ENCODE measurements at places on chromosomes 2 and 18.

DNA sequence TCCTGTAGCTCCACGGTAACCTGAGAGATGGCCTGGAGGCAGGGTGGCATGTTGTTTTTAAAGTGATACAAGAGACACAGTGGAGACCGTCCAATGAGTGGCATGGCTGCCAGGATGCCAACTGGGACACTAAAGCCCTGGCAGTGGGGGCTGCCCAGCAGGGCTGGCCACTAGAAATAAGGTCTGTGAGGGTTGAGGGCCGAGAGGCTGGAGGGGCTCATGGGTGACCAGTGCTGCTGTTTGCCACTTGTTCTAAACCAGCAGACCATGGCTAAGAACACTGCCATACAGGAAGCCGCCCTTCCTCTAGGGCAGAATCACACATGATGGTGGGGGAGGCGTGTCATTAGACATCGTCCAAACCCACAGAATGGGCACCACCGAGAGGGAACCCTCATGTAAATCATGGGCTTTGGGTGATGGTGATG lies 71.9 kb downstream of the ALPK2 start:
- DNase-seq = no peak

DNA sequence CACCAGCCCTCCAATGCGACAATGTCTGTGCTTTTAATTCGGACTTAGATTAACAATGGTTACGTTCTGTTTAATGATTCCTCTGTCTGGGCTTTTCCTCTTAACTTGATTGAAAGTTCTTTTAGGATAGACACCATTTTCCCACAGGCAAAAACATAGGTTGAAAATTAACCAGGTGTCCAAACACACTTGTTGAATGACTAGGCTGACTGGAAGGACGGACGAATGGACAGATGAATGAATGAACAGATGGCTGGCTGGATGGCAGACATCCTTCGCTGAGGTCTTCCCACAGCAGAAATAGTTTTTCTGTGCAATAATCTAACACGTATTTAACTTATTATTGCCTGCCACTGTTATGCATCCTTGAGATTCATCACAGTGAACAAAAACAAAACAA lies 298.8 kb downstream of the SRBD1 start:
- no peak for DNase-seq

GRCh38 chr2:71074893-71075395 lies 6.5 kb downstream of the NAGK start:
- DNase-seq = no peak

DNA sequence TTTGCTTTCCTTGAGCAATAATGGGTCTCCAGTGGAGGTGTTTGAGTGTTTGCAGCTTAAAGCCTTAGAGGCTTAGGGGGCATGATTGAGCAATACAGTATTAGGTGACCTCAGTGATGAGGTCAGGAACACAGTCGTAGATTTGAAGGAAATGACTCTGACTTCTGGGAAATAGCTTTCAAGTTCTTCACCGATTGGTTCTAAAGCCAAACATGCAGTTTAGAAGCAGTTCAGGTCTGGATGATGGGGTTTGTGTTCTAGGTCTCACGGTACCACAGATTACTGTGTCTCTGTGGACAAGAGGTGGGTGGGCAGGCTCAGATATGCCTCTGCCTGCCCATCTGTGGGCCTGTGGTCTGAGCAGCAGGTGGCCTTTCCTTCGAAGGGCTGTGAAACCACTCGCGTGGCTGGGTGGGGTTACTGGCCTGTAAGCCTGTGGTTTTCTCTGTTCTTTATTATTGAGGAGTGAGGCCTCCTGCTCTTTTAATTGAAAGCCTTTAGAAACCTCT lies 7.8 kb downstream of the MTHFD2 start:
- peak; percentile 52 for DNase-seq

DNA sequence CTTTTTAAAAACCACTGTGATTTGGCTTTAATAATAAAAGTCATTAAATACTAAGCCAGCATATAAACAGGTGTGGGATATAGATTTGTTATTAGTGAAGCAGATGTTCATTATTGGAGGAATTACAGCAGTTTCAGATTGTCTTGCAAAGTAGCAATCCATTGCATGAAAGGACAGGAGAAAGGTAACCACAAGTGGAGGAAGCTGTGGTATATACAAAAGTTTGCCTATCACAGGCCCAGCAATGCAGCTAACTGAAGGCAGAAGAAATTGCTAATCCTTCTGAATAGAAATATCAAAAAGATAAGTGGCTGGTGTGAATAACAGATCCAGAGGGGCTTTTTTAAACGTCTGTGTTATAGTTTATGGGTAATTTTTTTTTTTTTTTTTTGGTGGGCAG lies 199.4 kb downstream of the ZNF385B start:
- no peak for DNase-seq

- DNase-seq = no peak
These were observed 48.9 kb downstream of the PSMD14 start for GRCh38 chr2:161357097-161357496.

DNA sequence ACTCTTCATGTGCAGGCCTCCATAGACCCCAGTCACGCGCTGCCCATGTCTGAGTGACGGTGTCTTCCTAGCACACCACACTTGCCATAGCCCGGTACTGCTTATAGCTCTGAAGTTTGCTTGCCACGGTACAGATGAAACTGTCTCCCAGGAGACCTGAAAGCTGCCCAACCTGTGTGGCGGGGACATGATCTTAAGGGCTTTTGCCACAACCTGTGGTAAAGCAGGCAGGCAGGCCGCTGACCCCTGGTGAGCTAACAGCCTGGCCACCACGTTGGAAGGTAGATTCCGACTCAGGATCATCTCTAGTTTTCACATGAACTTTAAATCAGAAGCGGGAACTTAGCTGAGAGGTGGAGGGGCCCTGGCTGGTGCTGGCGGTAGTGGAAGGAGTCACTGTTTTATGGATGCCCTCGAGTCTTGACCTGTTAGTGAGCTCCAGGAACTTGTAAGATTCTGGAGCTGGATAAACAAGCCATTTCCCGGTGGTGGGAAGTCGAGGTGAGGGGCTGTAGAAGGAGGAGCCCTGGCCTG lies 153.3 kb downstream of the ZNF236 start:
- no peak for DNase-seq

- no peak for DNase-seq
These were observed 23.5 kb downstream of the STEAP3 start for GRCh38 chr2:119246884-119247843.

- peak; percentile 43 for DNase-seq
These were observed 550 bp downstream of the MYL12B start for GRCh38 chr18:3262234-3263131.

DNA sequence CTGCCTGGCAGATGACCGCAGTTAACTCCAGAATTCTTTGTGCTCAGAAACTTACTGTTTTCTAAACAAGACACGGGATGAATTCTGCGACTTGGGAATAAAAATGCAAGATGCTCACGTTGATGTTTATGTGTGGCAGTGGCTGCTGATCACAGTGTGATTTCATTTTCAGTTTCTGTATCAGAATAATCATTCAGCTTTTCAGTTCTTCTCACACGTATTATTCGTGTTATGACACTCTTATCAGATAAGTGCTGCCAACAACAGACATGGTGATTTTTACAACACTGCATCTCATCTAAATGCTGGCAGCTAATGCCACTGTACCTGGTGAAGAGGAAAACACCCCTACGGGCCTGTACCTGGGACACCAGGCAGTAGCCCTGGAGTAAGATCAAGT lies 272.9 kb upstream of the REV1 start:
- DNase-seq = no peak

GRCh38 chr2:107553539-107553938 lies 273.2 kb upstream of the RGPD4 start:
- DNase-seq = peak; percentile 47

DNA sequence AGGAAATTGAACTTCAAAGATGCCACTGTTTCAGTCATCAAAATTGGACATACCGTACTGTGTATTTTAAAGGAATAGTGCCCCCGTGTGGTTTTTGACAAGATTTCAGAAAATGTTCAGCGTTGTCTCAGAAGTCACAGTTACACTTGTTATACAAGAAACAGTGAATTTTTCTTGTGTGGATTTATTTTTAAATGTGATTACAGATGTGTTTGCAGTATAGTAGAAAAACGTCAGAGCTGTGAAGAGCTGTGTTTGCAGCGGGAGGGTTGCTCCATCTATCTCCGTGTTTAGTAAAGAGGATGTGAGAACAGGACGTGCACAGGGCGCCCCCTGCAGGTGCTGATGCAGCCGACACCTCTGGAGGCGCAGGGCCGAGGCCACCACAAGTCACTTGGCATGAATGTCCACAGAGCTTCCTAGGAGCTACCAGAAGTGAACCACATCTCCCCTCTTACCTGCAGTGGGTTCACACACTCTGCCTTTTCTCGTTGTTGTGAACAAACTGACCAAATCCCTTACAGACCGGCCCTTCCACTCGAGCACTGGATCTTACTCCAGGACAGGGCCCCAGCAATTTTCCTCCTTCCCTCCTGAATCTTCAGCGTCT lies 73.1 kb downstream of the CACNB4 start:
- DNase-seq = peak; percentile 80

GRCh38 chr2:75336451-75336850 lies 137.1 kb upstream of the TACR1 start:
- DNase-seq = no peak

DNA sequence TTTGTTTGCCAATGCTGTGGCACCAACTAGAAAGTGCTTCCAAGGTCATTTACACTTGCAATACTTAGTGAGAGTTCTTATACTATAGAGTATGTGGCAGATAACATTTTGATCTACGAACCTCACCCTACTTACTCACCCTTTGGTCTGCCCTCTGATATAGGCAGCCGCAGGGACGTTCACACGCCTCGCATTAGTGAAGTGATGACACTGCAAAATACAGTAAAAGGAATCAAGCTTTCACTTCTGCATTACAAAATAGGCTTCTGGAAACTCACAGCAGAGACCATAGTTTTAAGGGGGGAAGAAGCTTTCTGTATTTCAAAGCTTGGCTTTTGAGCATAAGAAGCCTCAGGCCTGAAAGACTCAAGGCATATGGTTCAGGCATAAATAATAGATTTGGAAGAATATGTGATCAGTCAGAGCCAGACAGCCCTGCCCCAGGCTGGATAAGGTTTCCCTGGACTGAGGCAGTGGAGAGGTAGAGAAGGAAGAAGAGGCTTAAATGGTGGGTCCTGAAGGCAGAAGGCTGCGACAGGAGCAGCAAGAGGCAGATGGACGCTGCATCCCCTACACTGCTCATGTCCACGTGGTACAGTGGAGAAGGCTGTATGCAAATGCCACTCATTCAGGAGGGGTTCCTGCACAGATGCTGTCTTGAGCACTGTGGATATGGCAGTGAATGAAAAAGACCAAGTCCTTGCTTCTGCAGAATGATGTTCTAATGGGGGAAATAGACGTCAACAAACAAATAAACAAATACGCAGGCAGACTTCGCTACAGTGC lies 63.1 kb downstream of the FECH start:
- DNase-seq = no peak

- no peak for DNase-seq
These were observed 164.2 kb upstream of the ETAA1 start for GRCh38 chr2:67232936-67233335.

- no peak for DNase-seq
These were observed 70.9 kb downstream of the MTCL1 start for GRCh38 chr18:8776013-8776943.

DNA sequence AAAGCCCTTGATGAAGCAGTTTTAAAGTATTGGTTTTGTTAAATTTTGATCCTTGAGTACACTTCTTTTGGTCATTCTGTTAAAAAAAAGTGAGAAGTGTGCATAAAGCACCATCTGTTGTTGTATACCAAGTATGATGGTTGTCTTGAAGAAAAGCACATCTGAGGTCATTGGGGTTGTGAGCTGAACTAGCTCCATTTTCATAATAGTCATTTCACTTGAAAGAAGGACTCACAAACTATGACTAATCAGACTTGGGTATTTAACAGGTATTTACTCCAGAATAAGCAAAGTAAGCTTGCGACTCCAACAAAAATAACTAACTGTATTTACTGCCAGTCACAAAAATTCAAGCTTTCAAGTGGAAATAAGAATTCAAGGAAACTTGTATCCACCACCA lies 35.1 kb downstream of the CHN1 start:
- DNase-seq = no peak

- DNase-seq = no peak
These were observed 77.8 kb downstream of the MALT1 start for GRCh38 chr18:58748899-58749595.

- DNase-seq = no peak
These were observed 11.7 kb downstream of the CNDP1 start for GRCh38 chr18:74546007-74546406.

- DNase-seq = no peak
These were observed 86.8 kb upstream of the UXS1 start for GRCh38 chr2:106280722-106281446.

GRCh38 chr2:174343623-174344455 lies 9.1 kb downstream of the SP9 start:
- no peak for DNase-seq

DNA sequence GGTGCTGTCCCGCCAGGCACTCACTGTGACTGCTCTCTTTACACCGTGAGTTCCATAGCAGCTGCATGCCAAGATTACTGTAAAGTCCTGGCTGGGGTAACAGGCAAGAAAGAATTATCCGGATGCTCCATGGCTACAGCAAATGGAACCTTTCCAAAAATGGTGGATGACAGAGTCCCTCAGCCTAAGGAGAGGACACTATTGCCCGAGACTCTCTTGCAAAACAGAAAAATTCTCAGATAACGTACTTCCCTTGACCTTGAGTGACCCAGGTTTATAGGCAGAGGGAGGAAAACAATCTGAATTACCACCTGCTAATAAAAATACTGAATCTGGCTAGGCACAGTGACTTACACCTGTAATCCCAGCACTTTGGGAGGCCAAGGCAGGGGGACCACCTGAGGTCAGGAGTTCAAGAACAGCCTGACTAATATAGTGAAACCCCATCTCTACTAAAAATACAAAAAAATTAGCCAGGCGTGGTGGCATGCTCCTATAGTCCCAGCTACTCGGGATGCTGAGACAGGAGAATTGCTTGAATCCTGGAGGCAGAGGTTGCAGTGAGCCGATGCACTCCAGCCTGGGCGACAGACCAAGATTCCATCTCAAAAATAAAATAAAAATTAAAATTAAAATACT lies 4.5 kb downstream of the CYS1 start:
- no peak for DNase-seq

GRCh38 chr2:211724933-211725332 lies 813.7 kb downstream of the ERBB4 start:
- no peak for DNase-seq

GRCh38 chr18:13461469-13461868 lies 242.9 kb downstream of the LDLRAD4 start:
- DNase-seq = peak; percentile 38
